ENCODE measurements at places on chromosomes 3 and 15.

GRCh38 chr3:13852638-13853009 is 27.2 kb downstream of the WNT7A start:
- no peak for DNase-seq

DNA sequence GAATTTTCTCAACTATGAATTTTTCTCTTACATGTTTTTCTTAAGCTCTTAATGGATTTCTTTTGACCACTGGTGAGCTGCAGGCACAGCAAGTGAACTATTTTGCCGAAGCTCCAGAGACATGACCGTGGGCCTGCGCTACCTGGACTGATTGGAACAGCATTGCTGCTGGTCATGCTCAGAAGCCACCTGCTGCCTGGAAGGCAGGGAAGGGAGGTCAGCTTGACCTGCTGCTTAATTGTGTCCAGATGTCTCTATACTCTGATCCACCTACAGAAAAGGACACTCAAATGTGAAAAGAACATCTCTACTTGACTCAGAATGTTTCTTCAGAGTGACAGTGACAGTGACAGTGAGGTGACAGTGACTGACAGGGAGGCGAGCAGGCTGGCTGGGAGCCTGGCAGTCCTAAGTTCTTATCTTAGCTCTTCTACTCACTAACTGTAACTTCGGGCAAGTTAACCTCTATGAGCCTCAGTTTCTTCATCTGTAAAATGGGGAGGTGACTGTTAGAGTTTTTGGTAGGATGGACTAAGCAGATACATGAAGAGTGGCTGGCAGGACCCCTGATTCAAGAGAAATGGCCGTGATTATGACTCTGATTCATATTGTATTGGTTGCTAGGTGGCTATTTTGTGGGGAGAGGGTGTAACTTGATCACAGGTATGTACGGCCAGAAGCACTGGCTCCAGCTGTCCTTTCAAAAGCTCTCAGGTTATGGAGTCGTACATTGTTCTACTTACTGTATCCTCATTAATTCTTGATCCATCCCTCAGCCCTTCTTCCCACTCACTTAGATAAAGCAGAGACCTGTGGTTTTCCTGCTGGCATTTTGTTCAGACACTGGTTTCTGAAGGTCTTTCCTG is 54.8 kb upstream of the DLG1 start:
- DNase-seq: no peak

- no peak for DNase-seq
Measured at GRCh38 chr15:97012986-97013385, 682.5 kb downstream of the NR2F2 start.

DNA sequence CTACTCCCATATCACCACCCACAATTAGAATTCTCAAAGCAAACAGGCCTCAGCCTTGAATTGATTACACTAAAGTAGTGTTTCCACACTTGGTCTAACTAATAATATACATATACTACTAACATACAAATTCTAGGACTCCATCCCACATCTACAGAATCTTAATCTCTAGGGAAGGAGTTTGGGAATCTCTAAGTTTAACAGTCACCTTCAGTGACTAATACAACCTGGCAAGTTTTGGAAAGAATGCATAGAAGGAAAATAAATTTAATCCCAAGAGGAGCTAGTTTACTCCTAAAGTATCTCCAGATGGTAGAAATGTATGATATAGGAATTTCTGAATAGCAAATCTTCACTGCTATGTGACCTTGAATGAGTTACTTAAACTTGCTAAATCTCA is 9.1 kb downstream of the CLPX start:
- DNase-seq: no peak

DNA sequence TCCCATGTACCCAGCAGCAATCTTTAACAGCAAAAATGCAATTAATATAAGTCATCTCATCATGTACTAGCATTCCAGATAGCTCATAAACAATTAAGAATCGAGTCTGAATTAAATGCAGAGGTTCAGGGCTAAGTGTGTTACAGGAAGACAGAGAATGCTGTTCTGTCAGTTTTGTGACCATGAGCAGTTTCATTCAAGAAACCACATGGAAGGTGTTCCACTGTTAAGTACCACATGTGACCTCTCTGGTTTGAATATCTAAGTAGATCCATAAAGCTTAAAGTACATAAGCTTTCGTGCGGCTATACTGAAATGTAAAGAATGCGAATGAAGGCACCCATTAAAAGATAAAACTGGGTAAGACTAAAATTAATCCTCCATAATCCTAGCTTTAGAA is 272.3 kb downstream of the IL5RA start:
- DNase-seq: no peak

DNA sequence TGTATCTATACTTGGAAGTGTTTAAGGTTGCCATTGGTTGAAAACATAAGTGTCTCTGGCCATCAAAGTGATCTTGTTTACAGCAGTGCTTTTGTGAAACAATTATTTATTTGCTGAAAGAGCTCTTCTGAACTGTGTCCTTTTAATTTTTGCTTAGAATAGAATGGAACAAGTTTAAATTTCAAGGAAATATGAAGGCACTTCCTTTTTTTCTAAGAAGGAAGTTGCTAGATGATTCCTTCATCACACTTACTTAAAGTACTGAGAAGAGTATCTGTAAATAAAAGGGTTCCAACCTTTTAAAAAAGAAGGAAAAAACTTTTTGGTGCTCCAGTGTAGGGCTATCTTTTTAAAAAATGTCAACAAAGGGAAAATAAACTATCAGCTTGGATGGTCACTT is 19.7 kb downstream of the B3GNT5 start:
- DNase-seq: no peak

DNA sequence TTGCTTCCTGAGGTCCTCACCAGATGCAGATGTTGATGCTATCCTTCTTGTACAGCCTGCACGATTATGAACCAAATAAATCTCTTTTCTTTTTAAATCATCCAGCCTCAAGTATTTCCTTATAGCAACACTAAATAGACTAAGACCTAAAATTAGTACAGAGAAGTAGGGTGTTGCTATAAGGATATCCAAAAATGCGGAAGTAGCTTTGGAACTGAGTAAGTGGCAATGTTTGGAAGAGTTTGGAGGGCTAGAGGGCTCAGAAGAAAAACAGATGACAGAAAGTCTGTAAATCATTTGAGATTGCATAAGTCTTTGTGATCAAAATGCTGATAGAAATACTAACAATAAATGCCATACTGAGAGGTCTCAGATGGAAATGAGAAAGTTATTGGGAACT is 894.9 kb downstream of the DIPK2A start:
- no peak for DNase-seq

DNA sequence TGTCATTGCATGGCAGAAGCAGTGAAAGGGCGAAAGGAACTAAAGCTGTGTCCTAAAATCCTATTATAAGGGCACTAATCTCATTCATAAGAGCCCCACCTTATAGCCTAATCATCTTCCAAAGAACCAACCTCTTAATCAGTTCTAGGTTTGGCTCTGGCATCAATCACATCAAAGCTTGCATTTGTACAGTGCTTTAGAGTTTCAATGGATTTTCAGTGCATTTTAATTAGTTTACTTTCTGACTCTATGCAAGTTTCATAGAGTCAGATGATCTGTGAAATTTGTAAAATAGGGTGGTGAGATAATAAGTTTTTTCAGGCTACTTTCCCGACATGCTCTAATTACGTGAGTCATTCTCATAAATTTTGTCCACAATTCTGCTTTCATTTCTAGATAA is 341.1 kb downstream of the DIPK2A start:
- DNase-seq: no peak

GRCh38 chr3:127600749-127601456 is 2.7 kb downstream of the MCM2 start:
- DNase-seq: no peak

DNA sequence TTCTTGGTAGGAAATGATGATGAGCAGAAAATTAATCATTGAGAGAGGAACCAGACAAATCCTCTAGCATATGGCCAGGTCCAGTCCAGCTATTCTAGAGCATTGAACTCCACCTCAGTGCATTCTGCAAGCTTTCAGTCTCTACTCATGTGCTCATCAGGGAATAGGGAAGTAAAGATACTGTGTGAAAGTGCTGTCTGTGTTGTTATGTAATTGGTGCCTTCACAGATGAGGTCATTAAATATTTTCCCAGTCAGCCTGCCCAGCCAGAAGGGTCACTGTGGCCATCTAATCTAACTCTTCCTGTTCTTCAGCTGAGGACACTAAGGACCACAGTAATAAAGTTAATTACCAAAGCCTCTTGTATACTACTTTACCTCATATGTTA is 28.2 kb downstream of the C3orf62 start:
- DNase-seq: no peak

DNA sequence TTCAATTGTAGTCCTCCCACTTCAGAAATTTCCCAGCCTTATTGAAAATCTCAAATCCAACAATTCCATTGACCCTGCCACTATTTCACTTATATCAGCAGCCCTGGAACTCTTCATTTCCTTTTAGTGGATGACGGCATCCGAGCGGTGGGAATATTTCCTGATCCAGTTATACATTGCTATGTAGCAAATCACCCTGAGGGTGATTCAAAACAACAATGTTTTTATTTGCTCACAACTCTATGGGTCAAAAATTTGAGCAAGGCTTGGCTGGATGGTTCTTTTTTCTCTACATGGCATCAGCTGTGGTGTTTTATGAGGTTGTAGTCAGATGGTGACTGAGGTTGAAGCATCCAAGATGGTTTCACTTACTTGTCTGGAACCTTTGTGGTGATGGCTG is 70.5 kb downstream of the CHST2 start:
- no peak for DNase-seq

DNA sequence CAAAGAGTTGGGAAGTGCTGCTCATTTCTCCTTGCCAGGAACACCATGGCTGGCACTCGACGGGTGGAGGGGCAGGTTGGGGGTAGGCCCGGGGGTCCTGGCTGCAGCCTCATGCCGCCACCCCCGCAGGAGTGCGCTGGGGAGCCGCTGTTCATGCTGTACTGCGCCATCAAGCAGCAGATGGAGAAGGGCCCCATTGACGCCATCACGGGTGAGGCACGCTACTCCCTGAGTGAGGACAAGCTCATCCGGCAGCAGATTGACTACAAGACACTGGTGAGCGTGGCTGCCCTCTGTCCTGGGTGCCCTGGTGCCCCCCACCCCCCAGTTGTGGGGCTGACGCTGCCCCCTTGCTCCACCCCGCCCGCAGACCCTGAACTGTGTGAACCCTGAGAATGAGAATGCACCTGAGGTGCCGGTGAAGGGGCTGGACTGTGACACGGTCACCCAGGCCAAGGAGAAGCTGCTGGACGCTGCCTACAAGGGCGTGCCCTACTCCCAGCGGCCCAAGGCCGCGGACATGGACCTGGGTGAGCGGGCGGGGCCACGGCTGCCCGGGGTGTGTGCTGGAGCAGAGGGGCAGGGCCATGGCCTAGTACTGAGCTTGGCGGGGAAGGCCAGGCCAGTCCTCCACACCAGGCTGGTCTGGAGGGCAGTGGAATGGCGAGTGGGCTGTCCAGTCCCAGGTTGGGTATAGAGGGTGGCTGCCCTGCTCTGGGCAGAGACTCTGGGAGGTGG is 45.1 kb downstream of the PLXNA1 start:
- no peak for DNase-seq

- no peak for DNase-seq
Measured at GRCh38 chr15:67401336-67401735, 119.6 kb upstream of the C15orf61 start.

DNA sequence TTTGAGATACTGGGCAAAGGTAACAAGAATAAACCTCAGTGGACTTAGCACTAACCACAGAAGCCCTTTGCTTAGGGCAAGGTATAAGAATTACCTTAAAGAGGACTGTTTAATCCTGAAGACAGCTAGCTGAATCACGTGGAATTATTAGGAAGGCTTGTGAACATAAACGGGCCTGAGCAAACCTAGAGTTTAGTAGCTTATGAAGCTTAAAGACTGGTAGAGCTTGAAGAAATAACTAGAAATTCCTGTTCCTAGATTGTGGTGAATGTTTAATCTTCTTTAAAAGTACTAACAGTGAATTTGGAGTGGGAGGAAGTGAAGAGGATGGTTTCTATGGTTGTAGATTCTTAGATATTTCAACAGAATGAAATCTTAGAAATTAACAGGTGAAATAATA is 428.9 kb upstream of the THRB start:
- no peak for DNase-seq

DNA sequence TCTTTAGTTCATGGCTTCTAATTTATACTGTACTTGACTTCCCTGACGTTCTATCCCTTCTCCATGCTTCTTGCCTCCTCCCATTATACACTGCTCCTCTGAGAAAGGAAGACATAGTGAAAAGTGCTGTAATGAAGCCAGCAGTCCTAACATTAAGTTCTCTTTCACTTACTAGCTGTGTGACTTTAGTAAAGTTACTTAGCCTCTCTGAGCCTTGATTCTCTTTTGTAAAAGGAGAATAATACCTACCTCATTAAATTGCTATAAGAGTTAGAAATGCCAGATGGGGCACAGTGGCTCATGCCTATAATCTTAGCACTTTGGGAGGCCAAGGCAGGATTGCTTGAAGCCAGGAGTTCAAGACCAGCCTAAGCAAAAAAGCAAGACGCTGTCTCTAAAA is 18.8 kb upstream of the IGF2BP2 start:
- no peak for DNase-seq

DNA sequence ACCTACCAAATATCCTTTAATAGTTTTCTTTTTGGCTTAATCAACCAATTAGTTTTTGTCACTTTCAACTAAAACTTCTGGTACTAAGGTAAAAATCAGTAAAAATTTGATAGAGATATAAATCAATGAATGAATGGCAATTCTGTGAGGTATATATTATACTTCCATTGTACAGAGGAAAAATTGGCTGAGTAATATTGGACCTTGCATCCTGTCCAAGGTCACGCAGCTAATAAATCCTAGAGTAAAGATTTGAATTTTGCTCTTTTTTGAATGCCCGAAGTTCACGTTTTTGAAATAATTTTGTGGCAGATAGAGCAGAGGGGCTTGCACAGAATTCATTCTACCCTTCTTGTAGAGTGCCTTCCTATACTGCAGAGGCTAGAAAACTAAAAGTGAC is 81.1 kb upstream of the ZNF280D start:
- DNase-seq: no peak

DNA sequence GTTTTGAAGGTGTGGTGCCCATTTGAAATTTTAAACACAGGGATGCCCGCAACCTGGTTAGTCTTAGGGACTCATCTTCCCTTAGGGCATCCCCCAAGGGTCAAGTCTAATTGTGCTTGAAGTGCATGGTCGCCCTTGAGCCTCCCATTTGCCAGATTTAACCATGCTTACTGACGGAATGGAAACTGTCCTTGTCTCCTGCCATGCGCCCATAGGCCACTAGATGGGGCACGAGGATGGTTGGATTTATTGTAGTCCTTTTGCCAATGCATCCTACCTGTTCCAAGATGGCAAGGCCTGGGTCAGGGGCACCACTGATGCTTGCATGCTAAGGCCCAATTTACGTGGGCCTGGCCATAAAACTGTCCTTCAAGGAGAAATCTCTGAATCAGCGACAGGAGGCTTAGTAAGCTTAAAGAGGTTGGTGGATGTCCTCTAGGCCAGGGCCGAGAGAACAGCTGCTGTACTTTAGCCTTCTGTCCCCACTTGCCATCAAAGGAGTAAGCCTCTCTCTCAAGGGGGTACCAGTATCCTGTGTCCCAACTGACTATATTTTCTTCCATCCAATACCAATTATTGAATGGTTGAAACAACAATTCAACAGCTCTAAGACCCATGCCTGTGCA is 355.4 kb downstream of the OTOL1 start:
- peak; percentile 1 for DNase-seq

All from cerebellum (tissue), 4 donors.